ENCODE measurements at places on chromosomes 6 and 20. TPM values are rescaled to one million over a fixed set of nuclear protein-coding genes. Genes with fewer than 3 reads are reported as not detected.
A peak's percentile ranks its signal among the peaks of the same experiment; 100 is the strongest.

GRCh38 chr20:61727761-61728160 is 337.9 kb downstream of the TAF4 start:
- no peak overlapping the region for H3K27ac ChIP-seq
- H3K4me3 ChIP-seq: no peak overlapping the region
- no peaks in the 10 kb centered on the region for H3K36me3 ChIP-seq
- peaks cover 6% of the 10 kb centered on the region for H3K27me3 ChIP-seq
- peaks cover 5% of the 10 kb centered on the region for H3K4me1 ChIP-seq
- DNase-seq: no peak

DNA sequence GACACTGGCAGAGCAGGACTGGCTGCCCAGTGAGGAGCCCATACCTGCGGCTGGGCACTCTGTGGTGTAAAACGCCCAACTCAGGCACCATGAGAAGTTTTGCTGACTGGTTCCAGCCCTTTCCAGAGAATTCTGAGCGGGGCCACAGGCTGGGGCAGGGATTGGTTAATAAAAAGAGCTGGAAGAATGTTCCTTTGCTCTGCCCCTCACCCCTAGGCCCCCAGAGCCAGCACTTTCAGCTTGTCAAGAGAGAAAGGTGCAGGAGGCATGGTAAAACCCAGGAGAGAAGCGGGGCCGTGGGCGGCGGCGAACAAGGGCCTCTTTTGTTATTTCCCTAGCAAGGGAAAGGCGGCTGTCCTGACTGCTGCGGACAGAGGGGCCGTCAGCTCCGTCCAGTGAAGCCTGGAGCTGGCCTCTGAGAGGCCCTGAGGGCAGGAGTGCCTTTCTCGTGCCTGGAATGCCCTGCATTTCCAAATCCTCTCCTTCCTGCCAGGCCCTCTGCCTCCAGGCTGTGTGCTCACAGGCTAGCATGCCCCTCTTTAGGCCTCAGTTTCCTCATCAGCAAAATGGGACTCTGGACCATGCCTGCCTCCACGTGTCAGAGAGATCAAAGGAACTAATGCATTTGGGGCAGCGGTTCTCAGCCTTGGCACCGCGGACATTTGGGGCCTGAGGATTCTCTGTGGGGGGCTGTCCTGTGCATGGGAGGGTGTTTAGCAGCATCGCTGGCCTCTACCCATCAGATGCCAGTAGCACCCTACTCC is 12.9 kb downstream of the SLC13A3 start:
- no peak overlapping the region for H3K4me3 ChIP-seq
- DNase-seq: no peak
- no peaks in the 10 kb centered on the region for H3K36me3 ChIP-seq
- no peaks in the 10 kb centered on the region for H3K27me3 ChIP-seq
- H3K4me1 ChIP-seq: peaks cover 3% of the 10 kb centered on the region
- H3K27ac ChIP-seq: no peak overlapping the region

GRCh38 chr6:121516331-121516730 is 80.9 kb downstream of the GJA1 start:
- no peaks in the 10 kb centered on the region for H3K36me3 ChIP-seq
- no peak for DNase-seq
- no peaks in the 10 kb centered on the region for H3K27me3 ChIP-seq
- H3K27ac ChIP-seq: no peak overlapping the region
- no peak overlapping the region for H3K4me3 ChIP-seq

GRCh38 chr6:162917506-162917905 is 189.7 kb downstream of the PACRG start:
- no peak overlapping the region for H3K4me3 ChIP-seq
- H3K4me1 ChIP-seq: no peaks in the 10 kb centered on the region
- DNase-seq: no peak
- H3K27me3 ChIP-seq: no peaks in the 10 kb centered on the region
- H3K36me3 ChIP-seq: no peaks in the 10 kb centered on the region
- no peak overlapping the region for H3K27ac ChIP-seq

DNA sequence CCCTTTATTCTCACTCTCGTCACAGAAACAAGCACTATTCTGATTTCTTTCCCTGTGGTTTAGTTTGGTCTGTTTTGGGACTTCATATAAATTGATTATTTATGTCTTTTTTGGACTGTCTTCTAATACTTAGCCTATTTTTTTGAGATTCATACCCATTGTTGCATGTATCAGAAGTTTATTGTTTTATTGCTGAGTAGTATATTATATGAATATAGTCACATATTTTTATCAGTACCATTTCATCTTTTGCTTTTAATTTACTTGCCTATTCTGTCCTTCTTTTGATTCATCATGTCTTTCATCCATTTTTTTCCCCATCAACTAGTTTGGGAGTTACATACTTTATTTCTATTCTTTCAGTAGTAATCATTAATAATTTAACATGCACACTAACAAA is 112.0 kb downstream of the ID4 start:
- no peaks in the 10 kb centered on the region for H3K27me3 ChIP-seq
- H3K27ac ChIP-seq: no peak overlapping the region
- DNase-seq: no peak
- no peak overlapping the region for H3K4me3 ChIP-seq
- H3K4me1 ChIP-seq: no peaks in the 10 kb centered on the region
- no peaks in the 10 kb centered on the region for H3K36me3 ChIP-seq

DNA sequence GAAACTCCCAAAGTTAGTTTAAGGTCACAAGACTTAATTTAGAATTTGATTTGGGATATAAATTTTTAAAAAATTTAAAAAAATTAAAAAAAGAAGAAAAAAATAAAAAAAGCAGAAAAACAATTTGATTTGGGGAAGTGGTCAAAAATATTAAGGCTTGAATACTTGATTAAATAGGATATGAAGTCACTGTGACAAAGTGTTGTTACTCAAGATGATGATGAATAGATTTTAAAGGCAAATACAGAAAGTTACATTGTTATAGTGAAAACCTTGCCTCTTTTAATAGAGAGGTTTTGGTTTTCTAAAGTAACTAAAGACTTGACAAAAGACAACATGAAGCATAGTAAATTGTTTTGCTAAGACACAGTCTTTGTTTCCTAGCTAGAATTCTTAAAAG is 7.2 kb downstream of the CST9 start:
- H3K27ac ChIP-seq: no peak overlapping the region
- H3K4me3 ChIP-seq: no peak overlapping the region
- no peak for DNase-seq
- H3K4me1 ChIP-seq: no peaks in the 10 kb centered on the region
- H3K27me3 ChIP-seq: no peaks in the 10 kb centered on the region

GRCh38 chr6:138250053-138250452 is 31.8 kb upstream of the PBOV1 start:
- no peak for DNase-seq
- H3K4me3 ChIP-seq: no peak overlapping the region
- peaks cover 17% of the 10 kb centered on the region for H3K4me1 ChIP-seq
- peaks cover 4% of the 10 kb centered on the region for H3K36me3 ChIP-seq
- H3K27ac ChIP-seq: peak overlapping the region; percentile 67

- H3K36me3 ChIP-seq: no peaks in the 10 kb centered on the region
- H3K27ac ChIP-seq: no peak overlapping the region
- no peak overlapping the region for H3K4me3 ChIP-seq
- H3K4me1 ChIP-seq: peaks cover 4% of the 10 kb centered on the region
- no peaks in the 10 kb centered on the region for H3K27me3 ChIP-seq
Observed at GRCh38 chr6:63529498-63529897, 42.8 kb upstream of the LOC128125822 start.

- peak; percentile 17 for DNase-seq
- H3K27me3 ChIP-seq: no peaks in the 10 kb centered on the region
- peaks cover 30% of the 10 kb centered on the region for H3K4me1 ChIP-seq
Observed at GRCh38 chr6:16762550-16763477, 1.6 kb upstream of the ATXN1 start.

- no peak overlapping the region for H3K27ac ChIP-seq
- no peak for DNase-seq
- H3K36me3 ChIP-seq: no peaks in the 10 kb centered on the region
- no peak overlapping the region for H3K4me3 ChIP-seq
- peaks cover 13% of the 10 kb centered on the region for H3K27me3 ChIP-seq
- H3K4me1 ChIP-seq: peaks cover 6% of the 10 kb centered on the region
Observed at GRCh38 chr20:23440004-23440403, 519 bp downstream of the CSTL1 start.

DNA sequence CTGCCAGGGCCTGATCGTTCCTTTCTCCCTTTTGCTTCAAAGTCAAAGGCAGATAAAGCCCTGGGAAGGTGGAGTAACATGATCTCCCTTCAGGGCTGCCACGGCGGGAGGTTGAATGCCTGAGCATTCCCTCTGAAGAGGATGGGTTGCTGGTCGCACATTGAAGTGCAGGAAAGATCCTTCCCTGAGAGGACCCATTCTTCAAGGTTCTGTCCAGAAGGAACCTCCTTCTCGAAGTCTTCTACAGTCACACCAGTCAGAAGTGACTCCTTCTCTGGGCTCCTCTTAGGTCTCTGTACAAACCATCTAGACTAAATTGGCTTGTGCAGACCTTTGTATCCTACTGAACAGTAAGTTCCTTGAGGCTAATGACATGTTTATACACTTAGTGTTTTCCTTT is 192.6 kb upstream of the VGLL2 start:
- no peaks in the 10 kb centered on the region for H3K27me3 ChIP-seq
- peaks cover 18% of the 10 kb centered on the region for H3K4me1 ChIP-seq
- no peaks in the 10 kb centered on the region for H3K36me3 ChIP-seq

GRCh38 chr20:54497931-54498718 is 22.7 kb downstream of the DOK5 start:
- no peak for DNase-seq
- H3K27ac ChIP-seq: no peak overlapping the region
- no peaks in the 10 kb centered on the region for H3K4me1 ChIP-seq
- no peaks in the 10 kb centered on the region for H3K36me3 ChIP-seq

DNA sequence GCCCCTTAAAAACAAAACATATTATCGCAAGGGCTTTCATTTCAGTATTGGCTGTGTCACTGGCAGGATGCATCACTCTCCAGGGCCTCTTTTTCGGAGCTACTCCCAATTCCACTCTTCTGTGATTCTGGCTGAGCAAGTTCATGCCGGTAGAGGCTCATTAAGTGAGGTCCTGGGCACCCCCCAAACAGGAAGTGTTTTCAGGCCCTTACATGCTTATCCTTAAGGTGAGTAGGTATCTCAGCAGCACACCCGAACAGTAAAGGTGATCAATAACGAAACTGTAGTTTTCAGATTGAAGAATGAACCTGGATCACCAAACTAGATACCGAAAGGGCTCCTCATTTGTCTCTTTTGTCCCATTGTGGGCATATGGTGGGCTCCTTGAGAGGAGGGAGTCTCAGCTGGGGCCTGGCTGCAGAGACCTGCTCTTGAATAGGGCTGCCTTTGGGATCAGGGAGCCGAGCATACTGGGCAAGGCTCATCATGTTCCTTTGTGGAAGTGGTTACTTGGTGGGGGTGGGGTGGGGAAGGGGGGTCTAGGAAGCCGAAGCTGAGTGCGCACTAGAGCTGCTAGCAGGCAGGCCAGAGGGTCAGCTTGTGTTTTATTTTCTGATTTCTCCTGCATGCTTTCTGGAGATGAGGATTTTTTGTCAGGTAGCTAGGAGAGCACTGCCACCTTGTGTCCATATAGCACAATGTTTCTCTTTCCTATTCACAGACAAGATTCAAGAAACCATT is 65.2 kb downstream of the CDS2 start:
- DNase-seq: no peak
- no peak overlapping the region for H3K27ac ChIP-seq
- no peaks in the 10 kb centered on the region for H3K4me1 ChIP-seq
- H3K27me3 ChIP-seq: no peaks in the 10 kb centered on the region

DNA sequence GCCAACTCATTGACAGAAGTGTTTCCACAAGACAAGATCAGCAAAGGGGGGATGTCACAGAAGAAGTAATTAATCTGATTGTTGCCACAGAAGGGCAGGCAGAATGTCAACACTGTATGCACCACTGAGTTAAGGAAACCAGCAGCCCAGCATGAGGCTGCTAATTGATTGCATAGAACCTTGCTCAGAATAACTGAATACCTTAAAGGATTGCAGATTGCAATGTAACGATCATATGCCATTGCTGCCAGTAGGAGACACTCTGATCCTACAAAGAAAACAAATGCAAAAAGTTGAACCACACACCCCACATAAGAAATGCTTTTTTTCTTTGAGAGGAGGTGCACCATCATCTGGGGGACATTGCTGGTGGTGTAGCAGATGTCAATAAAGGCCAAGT is 13.1 kb downstream of the OR5V1 start:
- peaks cover 4% of the 10 kb centered on the region for H3K27me3 ChIP-seq
- H3K27ac ChIP-seq: no peak overlapping the region
- H3K4me3 ChIP-seq: no peak overlapping the region

GRCh38 chr6:63307581-63308246 is 12.1 kb downstream of the LGSN start:
- H3K4me1 ChIP-seq: peaks cover 7% of the 10 kb centered on the region
- no peaks in the 10 kb centered on the region for H3K27me3 ChIP-seq
- no peaks in the 10 kb centered on the region for H3K36me3 ChIP-seq
- H3K4me3 ChIP-seq: no peak overlapping the region
- DNase-seq: no peak

DNA sequence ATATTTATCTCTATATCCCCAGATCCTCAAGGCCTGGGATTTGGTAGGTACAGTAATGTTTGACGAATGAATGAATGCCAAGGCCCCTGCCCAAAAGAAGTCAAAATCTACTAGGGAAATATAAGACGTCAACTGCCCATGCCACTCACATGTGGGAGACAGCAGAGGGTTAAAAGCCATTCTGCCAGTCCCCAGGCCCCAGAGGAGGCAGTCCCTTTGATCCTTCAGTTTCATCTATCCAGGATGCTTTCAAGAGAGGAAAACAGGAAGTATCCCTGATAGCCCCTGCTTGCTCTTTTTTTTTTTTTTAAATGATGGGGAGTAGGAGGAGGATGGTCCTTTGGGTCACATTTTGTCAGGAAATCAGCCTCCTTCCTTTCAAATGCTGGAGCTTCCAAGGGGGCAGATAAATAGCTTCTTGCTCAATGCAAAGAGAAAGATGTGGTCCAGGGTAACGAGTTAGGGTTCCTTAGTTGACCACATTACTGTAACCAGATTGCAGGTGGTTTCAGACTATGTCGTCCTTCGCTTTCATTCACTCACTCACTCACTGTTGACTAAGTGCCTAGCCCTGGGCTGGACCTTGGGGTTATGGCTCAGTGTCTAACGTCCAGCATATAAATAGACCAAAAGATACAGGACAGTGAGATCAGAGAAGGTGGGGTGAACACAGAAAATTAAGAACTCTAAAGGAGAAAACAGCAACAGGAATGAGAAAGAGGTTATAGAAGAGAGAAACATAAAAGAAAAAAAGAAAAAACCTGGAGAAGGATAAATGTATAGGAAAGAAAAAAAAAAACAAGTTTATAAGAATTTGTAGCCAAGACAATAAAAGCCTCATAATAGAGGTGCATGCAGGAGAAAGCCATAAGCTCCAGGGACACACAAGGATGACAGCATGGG is 64.6 kb upstream of the PIM1 start:
- no peaks in the 10 kb centered on the region for H3K36me3 ChIP-seq
- DNase-seq: no peak
- no peak overlapping the region for H3K27ac ChIP-seq

GRCh38 chr20:36374995-36375394 is 68.9 kb downstream of the DLGAP4 start:
- H3K4me1 ChIP-seq: no peaks in the 10 kb centered on the region
- DNase-seq: no peak
- H3K4me3 ChIP-seq: no peak overlapping the region
- H3K36me3 ChIP-seq: no peaks in the 10 kb centered on the region
- peaks cover 29% of the 10 kb centered on the region for H3K27me3 ChIP-seq

BMP7 gene
- total RNA-seq: 35.4 TPM

ADGRF1 gene
- total RNA-seq: 0.12 TPM

PSORS1C1 gene
- total RNA-seq: not detected

PHF3 gene
- 64.1 TPM for total RNA-seq
